ENCODE measurements at places on chromosomes 4 and X. TPM values are rescaled to one million over a fixed set of nuclear protein-coding genes. Genes with fewer than 3 reads are reported as not detected.
A peak's percentile ranks its signal among the peaks of the same experiment; 100 is the strongest.

The TMEM47 gene
- 37.0 TPM for total RNA-seq

DNA sequence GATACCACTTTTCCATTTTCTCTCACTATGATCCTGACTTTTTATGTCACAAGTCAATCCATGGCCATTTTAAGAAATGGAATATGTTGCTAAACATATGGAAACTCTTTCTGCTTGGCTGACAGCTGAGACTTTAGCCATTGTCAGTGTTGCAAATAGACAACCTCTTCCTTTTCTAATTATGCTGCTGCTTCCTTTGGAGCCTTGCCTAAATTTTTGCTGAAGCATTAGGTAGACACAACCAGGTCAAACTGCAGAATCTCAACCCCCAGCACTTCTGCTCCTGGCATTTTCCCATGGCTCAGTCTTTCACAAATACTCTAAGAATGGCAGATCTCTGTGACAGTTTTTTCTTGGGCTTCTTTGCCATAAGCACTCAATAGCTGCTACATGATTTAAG lies 543.3 kb downstream of the GRID2 start:
- DNase-seq, result no peak

- no peak for DNase-seq
Observed at GRCh38 chr4:100690812-100691211, 173.0 kb upstream of the EMCN start.

DNA sequence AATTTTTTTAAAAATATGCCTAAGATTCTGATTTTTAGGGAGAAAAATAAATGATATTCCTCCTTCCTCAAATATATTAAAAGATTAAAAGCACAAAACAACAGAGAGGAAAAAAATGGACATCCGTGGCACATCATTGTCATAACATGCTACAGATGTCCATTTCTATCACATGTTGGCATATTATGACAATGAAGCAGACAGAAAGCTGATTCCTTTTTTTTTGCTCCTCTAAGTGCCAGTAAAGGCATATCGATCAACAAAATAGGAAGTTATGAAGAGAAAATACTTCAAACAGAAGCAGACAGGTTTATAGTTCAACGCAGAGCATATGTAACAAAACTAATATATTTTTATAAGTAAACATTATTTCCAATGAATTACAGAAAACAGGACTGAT lies 11.2 kb downstream of the KLHL8 start:
- DNase-seq, result no peak

The SYNPO2 gene
- 90.1 TPM for total RNA-seq

DNA sequence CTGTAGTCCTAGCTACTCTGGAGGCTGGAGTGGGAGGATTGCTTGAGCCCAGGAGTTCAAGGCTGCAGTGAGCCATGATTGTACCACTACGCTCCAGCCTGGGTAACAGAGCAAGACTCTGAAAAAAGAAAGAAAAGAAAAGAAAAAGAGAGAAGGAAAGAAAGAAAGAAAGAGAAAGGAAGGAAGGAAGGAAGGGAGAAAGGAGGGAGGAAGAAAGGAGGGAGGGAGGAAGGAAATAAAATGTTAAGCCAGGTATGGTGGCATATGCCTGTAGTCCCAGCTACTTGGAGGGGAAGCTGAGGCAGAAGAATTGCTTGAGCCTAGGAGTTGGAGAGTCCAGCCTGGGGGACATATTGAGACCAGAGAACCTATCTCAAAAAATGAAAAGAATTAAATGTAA lies 12.0 kb downstream of the STAP1 start:
- no peak for DNase-seq

DNA sequence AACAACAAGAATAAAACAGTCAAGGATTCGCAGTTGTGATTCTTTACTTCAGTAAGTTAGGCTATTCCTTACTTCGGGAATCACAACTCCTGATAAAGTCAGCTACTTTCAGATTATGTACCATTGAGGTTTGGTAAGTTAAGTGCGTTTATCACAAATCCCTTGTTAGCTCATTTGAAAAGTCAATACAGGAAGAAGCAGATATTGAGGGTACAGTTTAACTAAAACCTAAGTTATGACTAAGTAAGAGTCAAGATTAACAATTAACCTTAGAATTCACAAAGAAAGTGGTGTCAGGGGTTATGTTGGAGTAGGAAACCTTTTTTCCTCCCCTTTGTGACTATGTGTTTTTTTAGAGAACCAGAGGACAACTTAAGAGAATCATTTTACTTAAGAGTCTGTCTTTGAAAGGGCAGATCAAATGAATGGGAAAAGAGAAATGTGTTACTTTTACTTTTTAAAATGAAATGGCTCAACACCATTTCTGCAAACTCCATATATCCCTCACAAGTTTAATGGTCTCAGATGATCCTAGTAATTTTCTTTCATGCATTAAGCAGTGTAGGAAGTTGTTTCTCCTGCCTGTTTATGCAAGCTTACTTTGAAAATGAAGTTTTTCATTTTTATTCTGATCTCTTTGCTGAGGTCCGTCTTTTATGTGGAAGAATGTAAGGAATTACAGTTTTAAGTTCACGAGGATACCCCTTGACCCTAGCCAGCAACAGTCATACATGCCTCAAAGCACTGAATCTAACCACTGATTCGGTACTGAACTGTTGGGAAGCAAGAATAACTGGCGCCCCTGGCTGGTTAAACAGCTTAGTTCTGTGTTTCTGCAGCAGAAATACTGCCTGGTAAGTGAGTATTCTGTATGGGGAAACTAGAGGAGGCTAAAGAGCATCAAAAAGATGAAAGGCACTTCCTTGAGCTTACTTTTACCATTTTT lies 211.7 kb downstream of the SLC4A4 start:
- DNase-seq, result no peak

The UGT2B28 gene
- not detected for total RNA-seq

- no peak for DNase-seq
Observed at GRCh38 chrX:129781680-129782495, 2.1 kb downstream of the SASH3 start.

The TMEM35A gene
- total RNA-seq, result 0.15 TPM

The RHOH gene
- total RNA-seq, result 16.4 TPM

The DCK gene
- 17.4 TPM for total RNA-seq

The BEX5 gene
- total RNA-seq, result 3.3 TPM

GRCh38 chr4:169040559-169041261 lies 30.7 kb upstream of the CBR4 start:
- DNase-seq, result no peak

The FDCSP gene
- 78.2 TPM for total RNA-seq

DNA sequence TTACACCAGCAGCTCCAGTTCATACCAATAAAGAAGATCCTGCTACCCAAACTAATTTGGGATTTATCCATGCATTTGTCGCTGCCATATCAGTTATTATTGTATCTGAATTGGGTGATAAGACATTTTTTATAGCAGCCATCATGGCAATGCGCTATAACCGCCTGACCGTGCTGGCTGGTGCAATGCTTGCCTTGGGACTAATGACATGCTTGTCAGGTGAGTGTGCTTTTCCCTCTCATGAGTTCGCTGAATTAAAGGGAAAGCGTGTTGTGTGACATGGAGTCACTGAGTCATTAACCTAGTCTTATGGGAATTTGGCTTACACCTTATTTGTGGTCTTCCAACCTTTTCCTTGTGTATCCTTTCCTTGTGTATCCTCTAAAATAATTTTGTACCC lies 15.9 kb downstream of the TMEM165 start:
- no peak for DNase-seq

The SPIN3 gene
- total RNA-seq, result 13.4 TPM

The LONRF3 gene
- 15.1 TPM for total RNA-seq

The CXCL1 gene
- total RNA-seq, result 17.7 TPM

GRCh38 chr4:105140684-105141490 lies 5.8 kb upstream of the TET2 start:
- no peak for DNase-seq

GRCh38 chr4:189301692-189302091 lies 639.0 kb upstream of the FRG1 start:
- DNase-seq, result no peak

DNA sequence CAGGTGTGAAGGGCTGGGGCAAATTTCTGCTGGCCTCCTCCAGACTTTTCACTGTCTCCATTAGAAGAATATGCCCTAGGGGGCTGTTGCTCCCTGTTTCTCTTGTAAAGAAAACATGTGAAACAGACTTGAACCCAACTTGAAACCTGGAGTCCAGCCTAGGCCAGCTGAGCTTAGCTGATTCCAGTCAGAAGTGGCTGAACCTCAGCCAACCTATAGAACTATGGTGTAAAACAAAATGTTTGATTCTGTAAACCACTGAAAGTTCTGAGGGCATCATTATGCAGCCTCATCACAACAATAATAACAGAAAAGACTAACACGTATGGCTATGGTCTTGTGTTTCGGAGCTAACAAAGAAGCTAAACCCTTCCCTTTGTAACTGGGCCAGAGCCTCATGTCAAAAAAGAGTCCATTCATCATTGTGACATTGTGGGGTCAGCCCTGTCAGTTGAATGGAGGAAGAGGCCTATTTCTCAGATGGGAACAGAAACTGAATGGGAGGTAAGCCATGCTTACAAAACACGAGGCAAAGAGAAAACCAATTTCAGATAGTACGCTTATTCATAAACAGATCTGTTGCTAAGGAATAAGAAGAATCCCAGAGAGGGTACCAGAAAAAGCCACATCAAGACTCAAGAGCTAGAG lies 34.1 kb downstream of the SETD7 start:
- DNase-seq, result no peak

- no peak for DNase-seq
Observed at GRCh38 chrX:133677123-133678063, 262.1 kb upstream of the GPC4 start.

DNA sequence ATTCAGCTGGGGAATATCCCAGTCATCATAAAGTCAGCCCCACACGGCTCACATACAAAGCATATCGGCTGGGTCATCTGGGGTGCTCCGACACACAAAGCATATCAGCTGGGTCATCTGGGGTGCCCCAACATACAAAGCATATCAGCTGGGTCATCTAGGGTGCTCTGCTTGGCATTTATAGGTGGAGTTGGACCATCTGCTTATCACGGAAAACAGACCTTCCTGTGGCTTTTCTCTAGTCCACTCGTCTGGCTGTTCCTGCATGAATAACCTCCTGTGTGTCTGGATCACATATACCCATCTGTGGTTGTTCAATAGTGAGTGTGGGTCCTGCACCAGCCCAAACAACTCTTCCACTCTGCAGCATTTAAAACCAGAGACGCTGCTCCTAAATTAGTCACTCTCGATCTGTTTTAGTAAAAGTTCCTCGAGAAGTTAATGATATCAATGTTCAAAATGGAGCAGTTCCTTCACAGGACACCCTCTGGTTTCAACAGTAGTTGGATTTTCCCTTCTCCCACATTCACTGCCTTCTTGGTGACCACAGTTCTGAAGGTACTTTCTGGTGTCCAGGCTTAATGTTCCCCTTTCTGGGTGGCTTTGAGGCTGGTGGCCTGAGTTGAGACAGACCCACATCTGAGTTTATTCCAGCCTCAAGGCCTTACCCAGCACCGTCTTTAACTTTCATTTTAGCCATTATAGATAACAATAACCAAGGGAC lies 70.0 kb upstream of the FRG1 start:
- no peak for DNase-seq

DNA sequence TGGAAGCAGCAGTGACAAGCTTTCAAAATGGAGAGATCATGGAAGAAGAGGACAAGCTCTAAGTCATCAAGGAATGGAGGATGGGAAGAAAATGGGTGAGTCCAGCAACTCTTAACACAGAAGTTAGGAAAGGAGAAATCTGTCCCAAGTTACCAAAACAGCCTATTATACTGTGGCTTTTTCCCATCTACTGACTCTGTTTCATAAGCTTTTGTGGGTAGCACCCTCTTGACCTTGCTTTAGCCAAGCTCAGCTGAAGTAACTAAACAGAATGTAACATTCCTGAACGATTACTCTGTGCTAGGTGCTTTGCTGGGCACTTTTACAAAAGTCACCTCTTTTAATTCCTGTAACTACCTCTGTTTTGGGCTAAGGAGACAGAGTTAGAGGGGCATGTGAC lies 54.9 kb downstream of the MAP7D2 start:
- no peak for DNase-seq

- DNase-seq, result no peak
Observed at GRCh38 chr4:113050371-113050755, 910 bp downstream of the ANK2 start.

DNA sequence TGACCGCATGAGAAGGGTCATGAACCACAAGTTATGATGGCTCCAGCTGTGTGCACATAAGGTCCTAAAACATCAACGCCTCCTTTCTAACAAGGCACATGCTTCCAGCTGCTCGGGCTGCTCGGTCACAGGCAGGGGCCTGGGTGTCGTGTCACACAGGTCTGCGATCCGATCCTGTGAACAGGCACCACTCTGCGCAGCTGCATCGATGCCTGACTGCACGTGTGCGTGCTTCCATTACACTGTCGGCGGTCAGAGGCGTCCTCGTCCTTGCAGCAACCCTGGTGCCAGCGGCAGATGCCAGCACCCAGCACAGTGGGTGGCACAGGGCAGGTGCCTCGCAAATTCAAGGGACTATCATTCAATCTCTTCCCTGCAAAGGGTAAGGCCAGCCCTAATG lies 23.9 kb downstream of the ZFYVE28 start:
- DNase-seq, result no peak

DNA sequence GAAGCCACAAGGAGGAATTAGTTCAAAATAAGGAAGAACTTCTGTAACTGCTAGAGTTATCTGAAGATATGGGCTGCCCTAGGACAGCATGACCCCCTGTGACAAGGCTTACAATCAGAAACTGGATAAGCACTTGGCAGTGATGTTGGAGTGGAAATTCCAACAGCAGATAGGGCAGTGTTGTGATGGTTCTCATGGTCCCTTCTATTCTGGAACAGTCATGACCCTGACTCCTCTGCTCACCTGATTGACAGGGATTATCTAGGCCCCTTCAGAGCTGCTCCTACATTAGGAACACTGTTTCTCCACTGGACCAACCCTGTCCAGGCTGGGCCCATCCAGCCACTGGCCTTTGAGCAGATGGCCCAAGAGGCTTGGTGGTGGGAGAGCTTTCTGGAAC lies 17.9 kb downstream of the NALF2 start:
- DNase-seq, result no peak

- peak; percentile 58 for DNase-seq
Observed at GRCh38 chr4:122716825-122717448, 15.6 kb upstream of the BBS12 start.

DNA sequence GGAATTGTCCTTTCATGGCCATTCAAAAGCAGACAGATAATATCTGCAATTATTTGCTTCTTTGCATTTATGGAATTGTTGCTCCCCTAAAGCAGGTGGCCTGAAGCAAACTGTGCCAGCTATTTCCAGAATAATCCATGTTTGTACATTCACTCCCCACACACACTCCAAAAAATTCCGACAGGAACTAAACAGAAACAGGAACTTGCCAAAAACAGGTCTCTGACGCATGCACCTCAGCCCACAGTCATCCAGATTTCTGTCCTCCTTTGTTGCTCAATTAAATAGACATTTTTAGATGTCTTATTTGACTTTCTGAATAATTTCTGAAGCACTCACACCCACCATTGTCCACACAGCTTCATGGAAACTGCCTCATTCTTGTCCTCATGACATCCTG lies 71.5 kb upstream of the EDNRA start:
- no peak for DNase-seq

- DNase-seq, result no peak
Observed at GRCh38 chrX:54551801-54552200, 21.8 kb downstream of the GNL3L start.

GRCh38 chr4:152939621-152940020 lies 3.5 kb downstream of the FHDC1 start:
- no peak for DNase-seq

The HGFAC gene
- total RNA-seq, result 0.59 TPM

The CCNB3 gene
- 1.3 TPM for total RNA-seq
